ENCODE measurements at places on chromosomes 13 and 19. TPM values are rescaled to one million over a fixed set of nuclear protein-coding genes. Genes with fewer than 3 reads are reported as not detected.

- no peak for DNase-seq
- H3K27ac ChIP-seq, result no peak overlapping the region
- no peaks in the 10 kb centered on the region for H3K4me1 ChIP-seq
- H3K27me3 ChIP-seq, result no peaks in the 10 kb centered on the region
- no peak overlapping the region for H3K4me3 ChIP-seq
These were observed 579.1 kb downstream of the GPC6 start for GRCh38 chr13:93805736-93806135.

DNA sequence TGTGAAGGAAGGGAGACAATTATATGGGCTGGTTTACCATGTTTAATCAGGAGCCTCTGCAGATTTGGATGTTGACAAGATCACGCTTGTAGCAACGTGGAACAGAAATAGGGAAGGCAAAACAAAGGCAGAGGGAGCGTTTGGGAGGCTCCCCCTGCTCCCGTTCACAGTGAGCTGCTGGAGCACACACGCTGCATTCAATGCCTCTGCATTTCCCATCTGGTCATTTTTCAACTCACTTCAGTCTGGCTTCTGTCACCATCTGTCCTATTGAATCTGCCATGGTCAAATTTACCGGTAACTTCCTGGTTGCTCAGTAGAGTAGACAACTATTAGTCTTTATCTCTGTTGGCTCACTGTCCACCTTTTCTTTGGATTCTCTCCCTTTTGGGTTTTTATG, 91.0 kb downstream of the NHLRC3 start:
- no peak overlapping the region for H3K4me3 ChIP-seq
- no peaks in the 10 kb centered on the region for H3K4me1 ChIP-seq
- H3K27me3 ChIP-seq, result peaks cover 6% of the 10 kb centered on the region

GRCh38 chr13:27088619-27089018, 83.0 kb downstream of the USP12 start:
- no peaks in the 10 kb centered on the region for H3K27me3 ChIP-seq
- H3K36me3 ChIP-seq, result peaks cover 8% of the 10 kb centered on the region
- DNase-seq, result no peak
- no peak overlapping the region for H3K27ac ChIP-seq
- no peaks in the 10 kb centered on the region for H3K4me1 ChIP-seq

GRCh38 chr19:45733160-45733810, at the start of gene MEIOSIN:
Gene MEIOSIN (plus strand): TSS chr19:45733439. CDS start chr19:45735377, 1,938 bp downstream.
- no peaks in the 10 kb centered on the region for H3K27me3 ChIP-seq
- no peaks in the 10 kb centered on the region for H3K36me3 ChIP-seq
- no peaks in the 10 kb centered on the region for H3K4me1 ChIP-seq
- DNase-seq, result no peak

GRCh38 chr13:27631156-27631555, 9.5 kb downstream of the POLR1D start:
- H3K4me3 ChIP-seq, result no peak overlapping the region
- peaks cover 3% of the 10 kb centered on the region for H3K36me3 ChIP-seq
- no peak for DNase-seq
- no peaks in the 10 kb centered on the region for H3K4me1 ChIP-seq

DNA sequence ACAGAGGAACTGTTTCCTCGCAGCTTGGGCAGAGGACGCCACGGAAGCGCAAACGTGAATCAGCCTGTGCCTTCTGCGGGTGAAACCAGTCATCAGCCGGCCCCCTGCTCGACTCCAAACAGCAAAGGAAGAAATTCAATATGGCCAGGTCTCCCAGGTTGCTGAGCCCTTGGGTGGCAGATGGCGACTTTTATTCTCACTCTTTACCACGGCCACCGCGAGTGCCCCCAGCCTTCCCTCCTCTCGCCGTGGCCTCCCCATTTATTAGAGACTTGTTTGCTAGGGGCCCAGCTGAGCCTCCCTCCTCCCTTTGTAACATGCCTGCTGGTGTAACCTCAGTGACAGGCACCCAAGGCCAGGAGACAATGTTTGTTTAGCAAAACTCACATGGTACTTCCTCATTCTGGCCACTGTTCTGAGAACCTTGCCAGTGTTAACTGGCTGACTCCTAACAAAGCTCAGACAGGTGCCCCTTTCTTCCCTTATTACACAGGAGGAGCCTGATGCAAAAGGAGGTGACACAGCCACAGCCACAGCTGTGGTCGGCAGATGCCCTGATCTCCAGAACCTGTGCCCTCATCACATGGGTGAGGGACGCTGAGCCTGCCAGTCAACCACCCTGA, 5.8 kb downstream of the RAB20 start:
- peaks cover 2% of the 10 kb centered on the region for H3K27me3 ChIP-seq
- H3K4me1 ChIP-seq, result peaks cover under 1% of the 10 kb centered on the region
- H3K4me3 ChIP-seq, result no peak overlapping the region
- H3K27ac ChIP-seq, result no peak overlapping the region

DNA sequence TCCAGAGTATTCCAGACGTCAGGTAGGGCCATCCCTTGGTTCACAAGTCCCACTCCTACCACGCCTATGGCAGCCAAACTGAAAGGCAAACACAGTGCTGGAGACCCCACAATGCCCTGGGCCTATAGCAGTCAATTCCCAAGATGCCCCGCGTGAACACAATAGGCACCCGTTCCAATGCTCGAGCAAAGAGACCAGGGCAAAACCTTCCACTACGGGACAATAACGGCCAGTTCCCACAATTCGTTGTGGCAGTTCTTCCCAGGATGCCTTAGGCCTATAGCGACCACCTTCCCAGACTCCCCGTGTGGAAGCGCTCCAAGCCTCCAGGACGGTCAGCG, 538 bp downstream of the ZNF428 start:
- H3K4me3 ChIP-seq, result peak overlapping the region; percentile 80
- no peak for DNase-seq
- peak overlapping the region; percentile 91 for H3K27ac ChIP-seq
- H3K27me3 ChIP-seq, result no peaks in the 10 kb centered on the region

The ZNF350 gene
- 8.6 TPM for total RNA-seq

DNA sequence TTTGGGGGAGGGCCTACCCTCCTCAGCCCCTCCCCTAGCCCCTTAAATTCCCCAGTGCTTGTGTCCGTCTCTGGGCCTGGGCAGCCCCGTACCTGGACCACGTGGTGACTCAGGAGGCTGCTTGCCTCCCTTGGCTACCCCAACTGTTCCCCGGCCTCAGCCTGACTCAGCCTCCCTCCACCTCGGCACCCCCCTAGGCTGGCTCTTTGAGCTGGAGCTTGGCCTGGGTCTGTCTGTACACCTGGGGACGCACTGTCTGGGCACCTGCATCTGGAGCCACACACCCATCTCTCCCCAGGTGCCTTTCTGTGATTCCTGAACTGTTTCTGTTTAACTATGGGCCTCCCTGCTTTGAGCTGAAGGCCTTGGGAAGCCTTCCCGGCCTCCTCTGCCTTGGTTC, 1.8 kb upstream of the KLK14 start:
- H3K36me3 ChIP-seq, result no peaks in the 10 kb centered on the region
- no peak for DNase-seq
- no peaks in the 10 kb centered on the region for H3K4me1 ChIP-seq
- H3K27ac ChIP-seq, result no peak overlapping the region

- H3K4me1 ChIP-seq, result no peaks in the 10 kb centered on the region
- H3K27ac ChIP-seq, result no peak overlapping the region
- H3K27me3 ChIP-seq, result no peaks in the 10 kb centered on the region
- DNase-seq, result no peak
- peaks cover 2% of the 10 kb centered on the region for H3K36me3 ChIP-seq
- no peak overlapping the region for H3K4me3 ChIP-seq
These were observed 274.4 kb downstream of the KLF12 start for GRCh38 chr13:73859841-73860240.

- peaks cover 3% of the 10 kb centered on the region for H3K4me1 ChIP-seq
- no peak overlapping the region for H3K27ac ChIP-seq
- H3K4me3 ChIP-seq, result no peak overlapping the region
- no peaks in the 10 kb centered on the region for H3K36me3 ChIP-seq
- DNase-seq, result no peak
- no peaks in the 10 kb centered on the region for H3K27me3 ChIP-seq
These were observed 2.6 kb upstream of the CDADC1 start for GRCh38 chr13:49245101-49245500.

- no peaks in the 10 kb centered on the region for H3K36me3 ChIP-seq
- DNase-seq, result no peak
- no peaks in the 10 kb centered on the region for H3K27me3 ChIP-seq
- H3K27ac ChIP-seq, result no peak overlapping the region
- H3K4me3 ChIP-seq, result no peak overlapping the region
- no peaks in the 10 kb centered on the region for H3K4me1 ChIP-seq
These were observed 807.9 kb upstream of the SPRY2 start for GRCh38 chr13:81148822-81149221.

GRCh38 chr13:66489586-66489985, 740.5 kb downstream of the PCDH9 start:
- no peaks in the 10 kb centered on the region for H3K36me3 ChIP-seq
- H3K27me3 ChIP-seq, result no peaks in the 10 kb centered on the region
- no peak for DNase-seq
- H3K27ac ChIP-seq, result no peak overlapping the region

The FBN3 gene
- total RNA-seq, result 0.53 TPM

Measured in astrocyte (in vitro differentiated cells and primary cell).